ENCODE measurements at places on chromosomes 11 and 22.

GRCh38 chr22:29786031-29786430 is 18.9 kb downstream of the UQCR10 start:
- H3K4me1 ChIP-seq: no peaks in the 10 kb centered on the region
- H3K36me3 ChIP-seq: peaks cover 41% of the 10 kb centered on the region
- H3K27ac ChIP-seq: no peak overlapping the region
- DNase-seq: no peak
- H3K4me3 ChIP-seq: no peak overlapping the region

DNA sequence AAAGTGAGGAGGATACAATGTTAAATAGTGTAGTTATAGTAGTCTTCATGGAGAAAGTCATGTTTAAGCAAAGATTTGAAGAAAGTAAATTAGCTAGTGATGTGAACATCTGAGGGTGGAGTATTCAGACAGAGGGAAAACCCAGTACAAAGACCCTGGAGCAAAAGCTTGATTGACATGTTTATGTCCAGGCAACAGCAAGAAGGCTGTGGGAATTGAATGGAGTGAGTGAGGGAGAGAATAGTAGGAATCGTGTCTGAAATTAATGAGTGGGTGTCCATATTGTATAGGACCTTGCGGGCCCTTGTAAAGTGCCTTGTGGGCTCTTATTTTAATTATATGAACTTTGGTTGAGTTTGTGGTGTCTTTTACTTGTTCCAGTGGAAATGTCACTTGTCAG is 424.1 kb upstream of the KIRREL3 start:
- no peak overlapping the region for H3K27ac ChIP-seq
- no peaks in the 10 kb centered on the region for H3K27me3 ChIP-seq
- DNase-seq: no peak
- no peaks in the 10 kb centered on the region for H3K4me1 ChIP-seq
- no peaks in the 10 kb centered on the region for H3K36me3 ChIP-seq

- H3K36me3 ChIP-seq: no peaks in the 10 kb centered on the region
- DNase-seq: no peak
- H3K4me1 ChIP-seq: no peaks in the 10 kb centered on the region
- H3K27me3 ChIP-seq: no peaks in the 10 kb centered on the region
- H3K27ac ChIP-seq: no peak overlapping the region
- no peak overlapping the region for H3K4me3 ChIP-seq
Observed at GRCh38 chr11:90202342-90202741, 20.5 kb downstream of the CHORDC1 start.

DNA sequence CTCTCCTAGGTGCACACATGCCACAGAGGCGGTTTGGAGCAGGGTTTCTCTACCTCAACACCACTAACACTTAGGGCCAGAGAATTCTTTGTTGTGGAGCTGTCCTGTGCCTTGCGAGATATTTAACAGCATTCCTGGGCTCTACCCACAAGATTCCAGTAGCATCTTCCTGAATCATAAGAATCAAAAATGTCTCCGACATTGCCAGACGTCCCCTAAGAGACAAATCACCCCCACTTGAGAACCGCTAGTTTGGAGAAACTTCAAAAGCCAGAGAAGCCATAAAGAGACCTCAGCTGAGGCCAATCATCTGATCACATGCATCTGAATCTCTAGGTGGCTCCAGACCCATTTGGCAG is 16.1 kb downstream of the MFNG start:
- H3K36me3 ChIP-seq: peaks cover 7% of the 10 kb centered on the region
- H3K27ac ChIP-seq: no peak overlapping the region
- no peak overlapping the region for H3K4me3 ChIP-seq
- H3K4me1 ChIP-seq: peaks cover 6% of the 10 kb centered on the region
- H3K27me3 ChIP-seq: no peaks in the 10 kb centered on the region
- DNase-seq: no peak

DNA sequence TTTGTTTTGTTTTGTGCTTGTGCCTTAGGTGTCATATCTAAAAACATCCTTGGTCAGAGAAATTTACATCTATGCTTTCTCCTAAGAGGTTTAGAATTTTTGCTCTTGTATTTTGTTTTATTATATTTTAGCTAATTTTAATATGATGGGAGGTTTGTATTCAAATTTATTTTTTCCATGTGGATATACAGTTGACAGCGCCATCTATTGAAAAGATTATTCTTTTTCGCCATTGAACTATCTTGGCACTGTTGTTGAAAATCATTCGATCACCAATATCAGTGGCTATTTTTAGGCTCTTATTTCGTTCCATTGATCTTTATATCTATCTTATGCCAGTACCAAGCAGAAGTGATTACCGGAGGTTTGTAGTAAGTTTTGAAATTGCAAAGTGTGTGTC is 510.3 kb downstream of the BRD1 start:
- no peak overlapping the region for H3K4me3 ChIP-seq
- no peaks in the 10 kb centered on the region for H3K27me3 ChIP-seq
- no peaks in the 10 kb centered on the region for H3K4me1 ChIP-seq
- H3K27ac ChIP-seq: no peak overlapping the region

All from small intestine (tissue), 16 donors.